ENCODE measurements at places on chromosomes 3 and 15.

- no peak for DNase-seq
Observed at GRCh38 chr3:172751175-172751704, 714 bp downstream of the ECT2 start.

DNA sequence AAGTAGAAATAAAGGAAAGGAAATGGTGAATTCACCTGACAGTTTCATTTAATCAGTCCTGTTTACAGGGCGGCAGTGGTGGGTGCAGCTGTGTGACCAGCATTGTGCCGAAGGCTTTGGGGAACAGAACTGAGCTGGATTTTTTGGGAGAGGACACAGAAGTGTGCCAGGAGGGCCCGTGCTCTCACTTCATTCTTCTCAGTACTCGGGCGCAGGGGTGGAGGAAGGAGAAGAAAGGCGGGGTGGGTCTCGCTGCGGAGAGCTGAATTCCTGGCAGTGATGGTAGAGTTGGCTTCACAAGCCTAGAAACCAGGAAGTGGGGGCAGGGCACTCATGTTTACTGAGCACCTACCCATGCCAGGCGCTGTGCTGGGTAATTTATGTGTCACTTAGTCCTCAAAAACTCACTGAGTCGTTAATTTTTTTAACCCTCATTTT lies 64.6 kb downstream of the CRTC3 start:
- DNase-seq, result peak; percentile 4

- DNase-seq, result no peak
Observed at GRCh38 chr3:47715928-47716327, 65.8 kb downstream of the SMARCC1 start.

GRCh38 chr3:8455526-8456411 lies 45.9 kb upstream of the LMCD1 start:
- no peak for DNase-seq

- no peak for DNase-seq
Observed at GRCh38 chr15:69583626-69584025, 131.0 kb downstream of the RPLP1 start.

GRCh38 chr15:40567111-40567510 lies 2.0 kb upstream of the RPUSD2 start:
- no peak for DNase-seq
